ENCODE measurements at places on chromosomes 5 and 9.

GRCh38 chr9:426976-427375 is 212.3 kb downstream of the DOCK8 start:
- no peak for DNase-seq

- no peak for DNase-seq
Observed at GRCh38 chr5:91361055-91361701, 21.9 kb downstream of the ARRDC3 start.

DNA sequence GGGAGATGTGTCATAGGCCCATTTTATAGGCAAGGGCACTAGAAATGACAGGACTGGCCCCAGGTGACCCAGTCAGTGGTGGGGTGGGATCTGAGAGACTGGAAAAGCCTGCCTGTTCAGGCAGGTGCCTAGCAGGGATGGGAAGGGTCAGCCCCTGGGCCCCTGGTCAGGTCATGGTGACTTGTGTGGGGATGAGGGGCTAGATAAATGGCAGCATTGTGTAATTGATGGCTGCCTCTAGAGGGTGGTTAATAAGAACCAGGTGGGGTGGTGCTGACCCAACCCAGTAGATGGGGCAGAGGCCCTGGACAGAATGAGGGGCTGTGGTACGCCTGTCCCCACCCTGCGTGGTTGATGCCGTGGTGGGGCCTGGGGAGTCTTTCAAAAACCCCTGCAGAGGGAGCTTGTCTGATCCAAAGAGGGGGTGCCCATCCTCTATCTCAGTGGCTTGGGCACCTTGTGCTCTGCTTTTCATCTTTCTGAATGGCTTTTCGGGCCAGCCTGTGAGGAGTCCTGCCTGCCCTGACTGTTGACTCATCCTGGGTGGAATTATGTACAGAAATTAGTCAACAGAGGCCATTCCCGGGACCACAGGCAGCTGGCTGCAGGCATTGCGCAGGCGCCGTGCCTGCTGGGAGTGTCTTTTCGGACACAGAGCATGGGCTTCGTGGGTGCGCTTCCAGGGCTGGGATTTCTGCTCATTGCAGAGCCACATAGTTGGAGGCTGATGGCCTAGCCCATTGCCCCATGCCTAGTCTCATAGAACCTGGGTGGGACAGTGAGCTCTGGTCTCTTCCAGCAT is 93.6 kb upstream of the PITX1 start:
- peak; percentile 87 for DNase-seq

- no peak for DNase-seq
Observed at GRCh38 chr9:132035679-132036078, 44.0 kb downstream of the MED27 start.

- no peak for DNase-seq
Observed at GRCh38 chr9:87537625-87538024, 40.0 kb downstream of the DAPK1 start.

- DNase-seq: peak; percentile 40
Observed at GRCh38 chr5:32031089-32031488, 143.0 kb downstream of the GOLPH3 start.

DNA sequence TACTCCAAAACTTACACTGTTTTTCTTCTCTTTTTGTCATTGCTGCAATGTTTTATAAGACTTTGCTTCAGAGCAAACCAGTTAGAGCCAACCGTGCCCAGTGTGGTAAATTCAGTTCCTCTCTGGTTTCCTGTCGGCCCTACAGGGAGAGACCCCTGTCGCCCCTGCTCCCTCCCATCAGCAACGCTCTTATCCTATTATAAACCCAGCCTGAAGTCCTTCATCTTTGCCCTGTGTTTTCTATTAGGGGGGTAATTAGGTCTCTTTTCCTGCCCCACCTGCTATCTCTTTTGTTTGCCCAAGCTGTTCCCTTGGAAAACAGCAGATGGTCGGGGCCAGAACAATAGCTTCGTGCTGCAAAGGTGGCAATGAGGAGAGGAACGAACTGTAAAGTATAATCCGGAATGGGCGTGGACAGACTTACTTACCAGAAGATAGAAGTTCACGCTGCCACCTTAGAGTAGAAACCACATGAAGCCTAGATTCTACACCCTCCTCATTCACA is 21.4 kb upstream of the OTULINL start:
- DNase-seq: no peak

GRCh38 chr9:134204991-134205578 is 40.7 kb upstream of the RNU6ATAC start:
- no peak for DNase-seq

- no peak for DNase-seq
Observed at GRCh38 chr9:111731928-111732327, 62.8 kb downstream of the SHOC1 start.

DNA sequence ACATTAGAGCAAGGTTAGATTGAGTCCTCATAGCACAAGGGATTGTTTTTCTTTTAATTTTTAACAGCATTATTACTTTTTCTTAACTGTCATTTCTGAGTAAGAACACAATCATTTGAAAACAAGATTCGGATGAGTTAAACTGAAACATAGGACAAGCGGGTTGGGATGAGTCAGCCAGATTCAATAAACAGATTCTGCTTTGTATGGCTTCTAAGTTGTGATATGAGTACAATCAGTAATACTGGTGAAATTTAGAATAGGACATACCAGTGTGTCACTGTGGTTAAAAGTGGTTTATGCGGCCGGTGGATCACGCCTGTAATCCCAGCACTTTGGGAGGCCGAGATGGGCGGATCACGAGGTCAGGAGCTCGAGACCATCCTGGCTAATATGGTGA is 364.3 kb upstream of the CDH10 start:
- DNase-seq: no peak

DNA sequence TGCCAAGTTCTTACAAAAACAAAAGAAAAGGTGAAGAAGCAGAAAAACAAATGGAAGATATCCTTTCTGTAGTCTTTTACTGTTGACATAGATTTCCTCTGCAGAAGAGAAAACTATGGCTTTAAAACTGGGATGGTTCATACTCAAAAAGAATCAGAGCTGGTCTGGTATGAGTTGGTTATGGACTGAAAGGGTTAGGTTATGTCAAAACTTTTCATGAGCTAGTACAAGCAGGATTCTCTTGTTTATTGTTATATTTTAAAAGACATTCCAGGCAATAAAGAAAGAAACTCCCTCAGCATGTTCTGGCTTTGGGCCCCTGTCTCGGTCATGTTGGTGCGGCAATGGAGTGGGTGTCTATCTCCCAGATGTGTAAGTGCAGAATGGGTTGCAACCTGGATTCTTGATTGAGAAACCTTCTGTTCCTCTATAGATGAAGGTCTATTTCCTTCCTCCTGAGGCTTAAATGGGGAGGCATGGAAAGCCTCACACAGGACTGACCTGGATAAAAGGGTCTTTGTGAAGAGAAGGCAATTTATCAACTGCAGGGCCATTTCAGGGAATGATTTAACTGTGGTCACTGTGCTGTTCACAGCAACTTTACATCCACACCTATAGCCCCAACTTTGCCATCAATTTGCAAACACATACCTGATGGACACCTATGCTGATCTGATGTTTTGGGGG is 209.6 kb upstream of the TNC start:
- DNase-seq: peak; percentile 25

- no peak for DNase-seq
Observed at GRCh38 chr9:89491694-89492093, 6.2 kb downstream of the SEMA4D start.

- DNase-seq: peak; percentile 11
Observed at GRCh38 chr5:122775550-122776542, 966 bp downstream of the SNX2 start.

DNA sequence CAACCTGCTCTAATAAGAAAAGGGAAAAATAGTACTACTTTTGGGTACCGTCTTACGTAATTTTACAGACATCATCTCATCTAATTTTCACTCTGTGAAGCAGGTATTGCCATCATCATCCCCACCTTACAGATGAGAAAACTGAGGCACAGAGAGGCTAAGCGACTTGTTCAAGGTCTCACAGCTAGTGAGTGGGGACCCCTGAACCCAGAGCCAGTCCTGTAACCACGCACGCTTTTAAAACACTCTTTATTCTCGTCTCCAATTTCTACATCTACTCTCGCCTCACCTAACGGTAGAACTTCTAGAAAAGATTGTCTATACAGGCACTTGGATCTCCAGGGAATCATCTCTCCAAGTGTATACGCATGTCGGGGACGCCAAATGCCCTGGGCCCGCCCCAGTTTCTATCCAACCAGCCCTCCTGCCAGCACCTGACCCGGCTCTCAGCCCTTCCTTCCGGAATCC is 1.5 kb upstream of the TRAF1 start:
- no peak for DNase-seq

DNA sequence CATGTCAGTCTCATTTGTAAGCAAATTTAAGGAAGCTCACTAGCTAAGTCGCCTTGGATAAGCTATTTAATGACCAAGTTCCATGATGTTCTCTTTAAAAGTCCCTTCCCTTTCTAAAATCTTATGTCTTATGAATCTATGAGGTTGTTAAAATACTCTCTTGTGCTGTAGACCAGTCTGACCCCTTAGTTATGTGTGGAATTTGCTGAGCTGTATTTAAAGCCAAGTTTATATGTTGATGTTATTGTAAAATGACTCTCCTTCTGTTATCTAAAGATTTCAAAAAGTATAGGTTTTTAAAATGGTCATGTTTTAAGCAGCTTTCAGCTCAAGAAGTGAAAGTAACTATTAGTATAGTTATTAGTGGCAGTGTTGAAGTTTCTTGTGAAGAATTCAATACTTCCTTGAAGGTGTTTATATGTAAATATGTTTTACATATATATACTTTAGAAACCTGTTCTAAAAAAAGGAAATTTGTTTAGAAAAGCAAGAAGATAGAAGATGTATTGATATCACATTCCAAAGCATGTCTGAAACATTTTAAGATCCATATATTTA is 92.2 kb downstream of the CDC42SE2 start:
- peak; percentile 17 for DNase-seq

- DNase-seq: no peak
Observed at GRCh38 chr9:21552244-21553170, 70.4 kb upstream of the IFNE start.

- DNase-seq: no peak
Observed at GRCh38 chr5:151179489-151179840, 21.9 kb upstream of the ANXA6 start.

DNA sequence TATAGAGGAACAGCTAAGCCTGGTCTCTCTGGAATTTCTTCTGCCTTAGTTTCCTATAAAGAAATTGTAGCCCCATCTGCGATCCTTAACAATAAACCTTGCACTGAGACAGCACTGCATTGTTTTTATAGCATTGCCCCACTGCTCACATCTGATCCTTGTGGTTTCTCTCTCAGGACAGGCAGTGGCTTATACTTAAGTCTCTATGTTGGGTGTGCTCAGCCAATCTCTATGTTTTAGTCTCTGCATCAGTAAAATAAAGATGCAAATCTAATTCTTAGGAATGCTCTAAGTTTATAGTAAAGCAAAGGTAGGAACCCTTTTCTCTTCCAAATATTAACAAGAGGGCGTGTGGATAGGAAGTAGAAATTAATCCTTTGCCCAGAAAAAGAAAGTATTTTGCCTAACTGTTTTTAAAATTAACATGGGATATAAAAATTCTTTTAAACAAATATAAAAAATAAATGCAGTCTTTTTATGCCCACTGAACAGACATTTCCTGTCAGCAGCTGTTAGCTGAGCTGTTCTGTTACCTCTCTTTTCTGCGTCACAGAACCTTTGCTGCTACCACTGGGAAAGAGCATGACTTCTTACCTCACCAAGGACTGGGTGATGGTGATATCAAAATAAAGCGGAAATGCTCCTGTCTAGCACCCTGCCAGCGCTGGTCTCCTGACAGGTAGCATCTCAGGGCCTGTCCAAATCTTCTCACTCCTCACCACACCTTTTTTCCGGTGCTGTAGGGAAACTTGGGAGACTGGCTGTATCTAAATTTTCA is 29.5 kb downstream of the MRPS27 start:
- DNase-seq: no peak

DNA sequence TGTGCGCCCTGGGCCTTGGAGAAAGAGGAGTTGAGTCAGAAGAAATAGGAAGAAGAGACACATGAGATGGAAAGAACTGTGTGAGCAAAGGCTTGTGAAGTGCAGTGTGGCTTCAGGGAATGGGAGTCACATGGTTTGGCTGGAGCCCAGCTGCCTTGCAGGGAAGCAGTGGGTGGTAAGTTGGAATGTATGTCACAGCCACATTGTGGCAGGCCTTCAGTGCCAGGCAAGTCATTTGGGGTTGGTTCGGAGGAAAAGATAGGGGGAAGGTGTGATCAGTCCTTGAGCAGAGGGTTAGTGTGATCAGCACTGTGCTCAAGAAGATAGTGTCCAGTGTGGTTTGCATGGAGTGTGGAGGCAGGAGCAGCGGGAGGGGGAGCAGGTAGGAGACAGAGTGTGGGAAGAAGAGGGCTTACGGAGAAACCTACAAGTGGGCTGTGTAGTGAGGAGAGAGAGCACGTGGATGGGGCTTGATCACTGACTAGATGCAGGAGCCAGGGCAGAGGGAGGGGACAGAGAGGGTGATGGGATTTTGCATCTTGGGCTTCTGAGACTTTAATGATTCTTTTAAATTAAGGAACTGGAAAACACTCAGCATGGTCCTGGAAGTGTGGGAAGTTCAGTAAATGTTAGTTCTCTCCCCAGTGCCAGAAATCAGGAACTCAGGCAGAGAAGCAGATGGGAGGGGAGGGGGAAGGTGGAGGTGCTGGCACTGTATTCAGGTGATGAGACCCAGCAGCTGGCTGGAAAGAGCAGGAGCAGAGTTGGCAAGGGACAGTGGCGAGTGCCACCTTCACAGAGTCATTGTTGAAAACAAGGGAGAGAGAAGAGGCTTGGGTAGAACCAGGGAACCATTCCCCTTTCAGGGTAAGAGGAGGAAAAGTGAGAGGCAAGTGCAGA is 46.6 kb downstream of the ARHGAP26 start:
- DNase-seq: peak; percentile 56

DNA sequence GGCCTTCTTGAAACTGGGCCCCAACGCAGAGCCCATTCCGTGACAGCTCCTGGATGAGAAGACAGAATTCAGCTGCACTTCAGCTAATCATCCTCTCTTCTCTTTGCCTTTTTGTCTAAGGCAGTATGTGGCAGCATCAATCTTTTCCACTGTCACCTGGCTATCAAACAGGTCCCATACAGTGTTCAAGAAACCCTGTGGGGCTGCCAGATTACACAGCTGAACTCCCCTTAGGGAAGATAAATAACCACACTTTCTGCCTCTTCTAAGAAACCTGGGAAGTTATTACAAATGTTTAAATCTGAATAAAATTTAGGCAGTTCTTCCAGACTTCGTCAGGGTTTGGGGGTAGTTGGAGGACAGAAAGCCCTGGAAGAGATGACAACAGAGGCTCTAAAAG is 61.0 kb downstream of the SPEF2 start:
- DNase-seq: no peak

GRCh38 chr9:133955821-133956411 is 36.2 kb downstream of the VAV2 start:
- DNase-seq: peak; percentile 41

GRCh38 chr9:95488954-95489353 is 27.8 kb downstream of the PTCH1 start:
- no peak for DNase-seq

GRCh38 chr9:27497883-27498417 is 26.1 kb upstream of the IFNK start:
- no peak for DNase-seq

- peak; percentile 44 for DNase-seq
Observed at GRCh38 chr5:146466521-146467349, 19.6 kb downstream of the TCERG1 start.

DNA sequence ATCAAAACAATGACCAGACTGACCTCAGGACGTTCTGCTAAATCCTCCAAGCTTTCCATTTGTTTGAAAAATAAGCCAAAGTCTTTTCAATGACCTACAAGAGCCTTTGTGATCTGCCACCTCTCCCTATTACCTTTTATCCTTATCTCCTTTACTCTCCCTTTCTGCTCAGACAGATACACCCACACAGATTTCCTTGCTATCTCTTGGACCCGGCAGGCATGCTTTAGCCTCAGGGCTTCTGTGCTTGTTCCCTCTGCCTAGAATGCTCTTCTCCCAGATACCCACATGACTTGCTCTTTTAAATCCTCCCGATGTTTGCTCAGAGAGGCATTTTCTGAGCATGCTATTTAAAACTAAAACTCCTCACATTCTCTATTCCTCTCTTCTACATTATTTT is 8.9 kb upstream of the ELOVL7 start:
- DNase-seq: no peak
